Hippocampal formation (tissue), 2 donors: ENCODE measurements at places on chromosomes 11 and 22.

DNA sequence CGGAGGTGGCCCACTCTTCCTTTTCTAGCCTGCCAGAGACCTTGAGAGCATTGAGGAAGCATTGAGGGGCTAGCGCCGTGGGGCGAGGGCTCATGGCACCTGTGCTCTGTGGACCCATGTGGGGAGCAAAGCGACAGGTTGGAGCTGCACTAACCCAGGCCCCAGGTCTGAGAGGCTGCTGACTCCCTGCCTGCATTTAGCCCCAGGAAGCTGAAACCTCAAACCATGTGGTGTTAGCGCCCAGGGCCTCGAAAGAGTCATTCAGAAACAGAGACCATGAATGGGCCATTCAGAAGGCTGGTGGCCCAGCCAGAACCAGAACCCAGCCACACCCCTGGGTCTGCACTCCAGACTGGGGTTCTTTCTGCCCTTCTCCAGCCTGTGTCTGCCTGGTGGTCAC is 88.6 kb downstream of the BCR start:
- DNase-seq, result no peak

GRCh38 chr11:64444838-64445441 is 86.0 kb downstream of the RPS6KA4 start:
- no peak for DNase-seq

DNA sequence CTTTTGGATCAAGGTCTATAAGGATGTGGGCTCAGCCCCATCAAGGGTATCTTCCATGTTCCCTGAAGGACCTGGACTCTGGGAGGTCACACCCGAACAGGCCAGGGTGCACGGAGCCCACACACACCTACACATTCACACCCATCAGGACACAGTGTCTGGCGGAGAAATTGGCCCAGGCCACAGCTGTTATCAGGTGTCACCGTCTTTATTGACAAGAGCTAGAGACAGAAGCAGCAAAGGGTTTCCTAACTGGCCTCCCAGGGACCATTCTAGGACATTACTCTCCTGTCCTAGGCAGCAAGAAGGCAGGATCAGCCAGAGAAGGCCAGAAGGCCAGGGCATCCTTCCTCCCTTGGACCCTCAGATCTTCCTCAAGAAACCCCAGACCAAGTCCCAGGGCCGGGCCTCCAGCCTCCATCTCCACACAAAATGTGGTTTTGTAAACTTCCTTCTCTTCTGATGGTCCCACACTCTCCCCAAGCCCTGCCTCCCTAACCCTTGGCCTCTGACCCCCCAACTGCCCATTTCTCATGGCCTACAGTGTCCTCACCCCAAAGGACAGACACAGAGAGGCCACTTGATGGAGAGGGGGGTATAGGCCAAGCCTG is 8.1 kb downstream of the SSTR3 start:
- DNase-seq, result no peak

DNA sequence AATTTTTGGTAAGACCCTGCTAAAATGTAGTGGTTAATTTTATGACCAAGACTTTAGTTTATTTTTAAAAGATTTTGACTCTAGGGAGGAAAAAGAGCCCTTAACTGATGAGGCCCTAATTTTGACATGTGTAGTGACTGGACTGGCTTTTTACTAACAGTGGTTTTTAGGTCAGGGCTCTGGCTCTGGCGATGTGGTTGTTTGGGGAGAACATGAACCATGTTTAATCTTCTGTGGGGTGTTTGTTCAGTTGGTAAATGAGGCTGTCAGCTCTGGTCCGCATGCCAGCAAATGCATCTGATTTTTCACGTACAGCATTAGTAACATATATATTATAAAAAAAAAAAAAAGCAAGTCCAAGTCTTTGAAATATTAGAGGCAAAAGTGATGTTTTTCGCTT is 104.3 kb downstream of the EXT2 start:
- DNase-seq, result no peak

DNA sequence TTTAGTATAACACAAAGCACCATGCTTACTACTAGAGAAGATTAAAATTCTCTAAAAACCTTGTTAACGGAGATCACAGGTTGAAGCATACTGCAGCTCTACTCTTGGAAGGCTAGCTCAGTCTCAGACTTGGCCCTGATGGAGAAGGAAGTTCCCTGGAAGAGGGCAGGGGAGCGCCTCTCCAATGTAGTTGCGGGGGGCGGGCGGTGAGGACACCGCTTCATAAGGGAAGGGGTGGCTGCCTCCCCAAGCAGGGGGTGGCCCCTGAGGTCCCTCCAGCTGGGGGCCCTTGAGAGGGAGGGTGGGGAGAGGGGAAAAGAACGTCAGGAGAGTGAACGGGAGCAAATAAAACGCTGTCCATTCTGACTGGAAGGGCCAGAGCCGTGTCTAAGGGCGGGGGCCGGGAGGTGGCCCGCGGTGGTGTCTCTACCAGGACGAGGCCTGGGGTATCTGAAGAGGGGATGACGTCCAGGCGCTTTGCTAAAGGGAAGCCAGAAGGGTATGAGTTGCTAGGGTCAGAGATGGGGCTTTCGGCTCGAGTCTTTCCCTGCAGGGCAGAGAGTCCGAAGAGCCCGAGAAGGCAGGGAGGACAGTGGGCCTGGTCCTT is 553 bp upstream of the USP47 start:
- peak; percentile 71 for DNase-seq

DNA sequence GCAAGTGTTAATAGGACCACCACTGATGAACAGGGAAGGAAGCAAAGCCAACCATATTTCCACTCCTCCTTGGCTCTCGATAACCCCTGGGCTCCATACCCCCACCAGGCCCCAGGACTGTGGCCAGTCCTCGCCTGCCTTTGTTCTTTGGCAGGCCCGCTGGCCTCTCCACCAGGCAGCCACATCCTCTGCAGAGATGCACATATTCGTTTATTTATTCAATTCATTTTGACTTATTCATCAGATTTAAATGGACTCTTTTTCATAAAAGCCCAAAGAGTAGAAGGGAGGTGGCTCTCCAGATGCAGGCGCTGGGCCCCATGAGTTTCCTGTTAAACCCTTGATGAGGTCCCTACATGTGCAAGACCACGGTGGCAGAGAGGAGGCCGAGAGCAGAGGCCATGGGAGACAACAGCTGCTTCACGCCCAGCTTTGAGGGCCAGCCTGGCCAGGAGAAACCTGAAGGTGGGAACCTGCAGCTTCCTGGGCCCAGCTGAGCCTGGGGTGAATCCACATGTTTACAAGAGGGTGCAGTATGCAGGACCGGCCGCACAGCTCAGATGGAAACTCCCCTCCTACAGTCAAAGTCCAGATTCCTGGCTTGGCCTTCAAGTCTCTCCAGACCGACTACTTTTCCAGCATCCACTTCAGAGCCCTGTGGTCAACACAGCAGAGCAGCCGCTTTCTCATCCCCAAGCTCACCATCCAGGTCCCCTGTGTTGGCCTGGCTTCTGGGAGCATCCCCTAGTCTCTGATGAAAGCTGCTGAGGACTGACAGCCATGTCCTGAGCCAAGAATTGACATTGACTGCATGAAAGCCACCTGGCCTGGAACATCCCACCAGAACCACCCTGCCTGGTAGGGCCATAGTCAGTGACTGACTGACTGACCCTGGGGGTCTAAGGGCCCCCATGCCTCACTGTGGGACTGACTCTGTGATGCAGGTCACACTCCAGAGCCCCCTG is 39.7 kb upstream of the CCND1 start:
- DNase-seq, result no peak
